ENCODE measurements at places on chromosomes 2 and 18.

DNA sequence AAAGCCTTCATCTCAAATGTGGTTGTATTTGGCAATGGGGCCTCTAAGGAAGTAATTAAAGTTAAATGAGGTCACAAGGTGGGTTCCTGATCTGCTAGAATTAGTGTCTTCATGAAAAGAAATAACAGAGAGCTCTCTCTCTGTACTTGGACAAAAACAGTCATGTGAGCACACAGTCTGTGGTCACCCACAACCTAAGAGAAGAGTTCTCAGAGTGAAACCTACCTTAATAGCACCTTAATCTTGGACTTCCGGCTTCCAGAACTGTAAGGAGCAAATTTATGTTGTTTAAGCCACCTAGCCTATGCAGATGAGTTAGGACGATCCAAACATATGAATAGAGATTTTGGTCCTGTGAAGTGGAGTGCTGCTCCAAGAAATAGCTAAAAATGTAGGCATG is 758.9 kb downstream of the LRRTM4 start:
- DNase-seq = no peak

DNA sequence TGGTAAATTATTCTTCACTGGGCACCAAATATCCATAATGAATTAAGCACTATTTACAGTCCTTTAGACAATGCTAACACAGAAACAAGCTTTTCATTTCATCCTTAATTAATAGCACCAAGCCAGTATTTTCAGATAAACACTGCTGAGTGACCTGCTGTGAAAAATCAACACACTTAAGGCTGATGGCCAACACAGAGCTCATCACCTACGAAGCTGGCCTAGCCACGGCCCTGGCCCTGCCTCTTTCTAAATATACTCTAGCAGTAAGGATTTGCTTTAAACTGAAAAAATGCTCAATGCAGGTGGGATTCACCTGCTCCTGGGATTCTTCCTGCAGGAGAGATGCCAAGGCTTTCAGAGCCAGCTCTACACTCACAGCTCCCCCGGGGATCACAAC is 18.4 kb downstream of the CYB5A start:
- DNase-seq = no peak

DNA sequence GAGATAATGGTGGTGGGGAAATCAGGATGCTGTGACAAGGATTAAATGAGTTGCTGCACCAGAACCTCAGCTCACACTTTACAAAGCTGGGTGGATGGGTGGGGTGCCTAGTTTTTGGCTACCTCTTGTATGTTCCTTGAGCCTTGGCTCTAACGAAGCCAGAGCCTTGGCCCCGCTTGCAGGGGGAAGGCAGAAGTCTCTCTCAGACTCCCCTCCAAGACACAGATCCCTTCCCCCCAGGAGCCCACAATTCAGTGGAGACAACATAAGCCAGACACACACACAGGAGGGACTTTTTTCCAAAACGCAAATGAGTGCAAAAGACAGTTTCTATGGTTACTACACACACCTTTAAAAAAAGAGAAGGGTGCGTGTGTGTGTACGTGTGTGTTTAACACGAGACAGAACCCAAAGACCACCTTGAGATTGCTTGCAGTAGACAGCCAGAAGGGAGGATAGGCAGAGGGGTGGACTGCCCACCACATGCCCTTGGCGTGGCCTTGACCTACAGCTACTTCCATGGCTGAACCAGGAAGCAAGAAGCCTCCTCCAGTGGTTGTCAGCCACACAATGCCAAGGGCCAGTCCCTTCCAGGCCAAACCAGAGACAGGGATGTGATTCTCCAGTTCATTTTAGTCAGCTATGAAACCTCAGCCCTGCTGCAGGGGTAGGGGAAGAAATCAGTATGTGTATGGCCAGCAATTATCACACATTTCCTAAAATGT is 70.3 kb downstream of the BCL2L11 start:
- DNase-seq = no peak

- no peak for DNase-seq
Observed at GRCh38 chr18:961644-962355, 57.1 kb downstream of the ADCYAP1 start.

DNA sequence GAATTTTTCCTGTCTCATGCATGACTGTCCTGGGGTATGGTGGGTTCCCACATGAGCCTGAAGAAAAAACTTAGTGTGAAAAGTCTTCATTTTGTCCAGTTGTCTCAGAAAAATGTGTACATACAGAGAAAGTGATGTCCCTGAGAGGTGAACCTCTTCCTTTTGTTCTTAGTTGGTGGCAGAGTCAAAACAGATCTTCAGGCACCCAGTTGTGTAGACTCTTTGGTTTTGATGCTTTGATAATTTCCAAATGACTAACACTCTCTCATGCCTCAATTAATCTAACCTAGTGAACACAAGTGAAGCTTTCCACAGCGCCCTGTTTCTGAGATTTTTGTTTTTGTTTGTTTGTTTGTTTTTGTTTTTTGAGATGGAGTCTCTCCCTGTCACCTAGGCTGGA is 273.5 kb downstream of the PIK3C3 start:
- DNase-seq = no peak

GRCh38 chr2:208548700-208549099 is 142.1 kb downstream of the PTH2R start:
- no peak for DNase-seq

DNA sequence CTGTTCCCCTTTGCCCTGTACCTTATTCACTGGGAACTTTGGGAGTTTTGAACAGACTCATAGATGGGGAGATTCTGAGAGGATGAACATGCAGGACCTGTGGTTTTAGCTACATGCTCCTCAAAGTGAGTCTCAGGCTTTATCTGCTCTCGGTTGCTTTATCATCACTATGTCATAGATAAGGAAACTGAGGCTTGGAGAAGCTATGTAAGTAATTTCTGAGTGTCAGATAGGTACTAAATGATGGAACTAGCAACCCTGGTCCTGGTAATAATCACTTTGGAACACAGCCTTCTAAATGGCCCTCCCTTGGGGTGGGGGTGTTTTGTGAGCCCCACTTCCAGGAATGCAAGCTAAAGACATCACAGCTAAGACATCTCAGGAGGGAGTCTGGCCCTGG is 186.2 kb upstream of the MEX3C start:
- no peak for DNase-seq

- DNase-seq = no peak
Observed at GRCh38 chr2:68791914-68792313, 57.3 kb downstream of the ARHGAP25 start.

GRCh38 chr2:241511091-241511741 is 2.8 kb upstream of the STK25 start:
- DNase-seq = no peak

DNA sequence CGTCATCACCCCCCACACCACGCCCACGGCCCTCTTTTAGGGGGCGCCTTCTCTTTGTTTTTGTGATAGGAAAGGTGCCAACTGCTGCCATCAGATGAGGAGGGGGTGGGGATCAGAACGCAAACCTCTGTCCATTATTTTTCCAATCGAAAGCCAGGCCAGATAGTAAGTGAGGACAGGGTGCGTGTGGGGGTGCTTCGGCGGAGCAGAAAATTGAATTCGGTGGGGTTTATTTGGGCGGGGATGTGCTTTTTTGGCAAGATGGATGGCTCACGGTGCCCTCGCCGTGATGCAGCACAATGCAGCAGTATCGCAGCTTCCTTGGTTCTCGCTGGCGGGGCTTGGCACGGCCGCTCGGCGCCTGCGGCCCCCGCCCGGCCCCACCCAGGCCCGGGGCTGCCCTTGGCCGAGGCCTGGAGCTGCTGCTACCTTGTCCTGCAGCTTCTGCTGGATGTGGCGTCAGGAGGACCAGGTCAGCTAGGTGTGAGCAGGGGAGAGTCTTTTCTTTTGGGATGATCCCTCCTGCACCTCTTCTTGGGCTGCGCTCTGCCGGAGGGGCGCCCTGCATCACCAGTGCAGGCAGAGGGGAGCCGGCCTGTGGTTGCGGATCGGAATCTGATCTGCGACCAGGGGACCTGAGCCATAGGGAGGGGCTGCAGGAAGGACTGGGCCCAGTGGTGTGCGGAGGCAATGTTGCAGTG is 1.3 kb downstream of the SPTBN1 start:
- DNase-seq = no peak

GRCh38 chr18:21686282-21687105 is 18.1 kb downstream of the ABHD3 start:
- no peak for DNase-seq

DNA sequence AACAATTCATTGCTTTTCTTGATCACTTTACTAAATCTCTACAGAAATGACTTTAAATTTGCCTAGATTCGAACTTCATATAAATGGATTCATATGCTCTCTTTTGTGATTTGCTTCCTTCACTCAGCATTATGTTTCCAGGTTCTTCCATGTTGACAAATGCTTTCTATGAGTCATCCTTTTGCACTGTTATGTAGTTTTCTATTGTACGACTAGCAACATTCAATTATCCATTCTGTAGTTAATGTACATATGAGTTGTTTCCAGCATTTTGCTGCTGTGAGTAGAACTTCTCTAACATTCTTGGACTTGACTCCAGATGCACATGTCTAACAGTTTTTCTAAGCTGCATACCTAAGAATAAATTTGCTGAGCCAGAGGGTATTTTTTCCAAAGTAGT is 66.5 kb upstream of the NEUROD1 start:
- DNase-seq = no peak

DNA sequence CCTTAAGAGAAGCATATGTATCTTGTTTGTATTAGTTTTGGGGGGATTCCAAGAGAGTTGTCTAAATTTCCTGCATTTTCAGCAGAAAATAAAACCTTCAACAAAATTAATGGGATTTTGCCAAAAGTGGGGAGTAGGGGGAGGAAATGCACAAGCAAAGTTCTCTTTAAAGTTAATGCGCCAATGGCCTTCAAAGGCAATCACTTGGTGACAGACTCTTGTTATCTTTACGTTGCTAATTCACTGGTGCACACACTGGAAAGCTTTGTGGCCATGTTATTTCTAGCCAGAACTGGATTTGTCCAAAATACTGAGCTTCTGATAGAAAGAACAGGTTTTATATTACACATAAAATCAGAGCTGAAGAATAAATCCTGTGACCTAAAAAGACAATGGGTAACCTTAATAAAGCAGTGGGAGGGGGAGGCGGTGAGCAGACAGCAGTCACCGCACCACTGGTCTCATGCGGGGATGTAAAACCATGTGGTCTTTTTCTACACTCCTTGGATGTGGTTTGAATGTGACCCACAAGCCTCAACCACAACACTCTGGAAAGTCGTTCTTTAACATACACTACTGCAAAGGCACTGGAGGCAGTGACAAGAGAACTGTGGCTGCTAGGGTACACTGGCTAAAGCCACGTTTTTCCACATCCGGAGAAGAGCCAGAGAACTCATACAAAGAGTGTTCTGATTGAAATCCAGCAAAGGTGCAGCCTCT is 176.9 kb upstream of the SMAD7 start:
- no peak for DNase-seq

- DNase-seq = no peak
Observed at GRCh38 chr2:241224018-241224850, 35.8 kb downstream of the ANO7 start.

GRCh38 chr2:233346930-233347329 is 7.4 kb upstream of the DGKD start:
- DNase-seq = no peak

DNA sequence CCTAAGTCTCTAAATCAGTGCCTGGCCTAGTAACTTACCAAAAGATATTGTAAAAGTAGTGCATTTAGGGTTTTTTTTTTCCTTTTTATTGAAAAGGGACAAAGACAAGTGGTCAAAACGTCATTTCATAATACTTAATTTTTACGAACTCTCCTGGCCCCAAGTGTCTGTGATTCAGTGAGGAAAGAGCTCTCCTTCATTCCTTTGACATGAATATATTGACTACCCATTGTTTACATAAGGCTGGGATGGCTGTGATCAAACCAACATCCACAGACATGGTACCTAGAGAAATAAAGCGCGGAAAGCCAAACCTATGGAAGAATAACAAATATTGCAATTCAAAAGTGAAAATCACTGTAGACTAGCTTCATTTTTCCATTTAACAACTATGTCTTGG is 198.4 kb downstream of the BABAM2 start:
- peak; percentile 55 for DNase-seq

DNA sequence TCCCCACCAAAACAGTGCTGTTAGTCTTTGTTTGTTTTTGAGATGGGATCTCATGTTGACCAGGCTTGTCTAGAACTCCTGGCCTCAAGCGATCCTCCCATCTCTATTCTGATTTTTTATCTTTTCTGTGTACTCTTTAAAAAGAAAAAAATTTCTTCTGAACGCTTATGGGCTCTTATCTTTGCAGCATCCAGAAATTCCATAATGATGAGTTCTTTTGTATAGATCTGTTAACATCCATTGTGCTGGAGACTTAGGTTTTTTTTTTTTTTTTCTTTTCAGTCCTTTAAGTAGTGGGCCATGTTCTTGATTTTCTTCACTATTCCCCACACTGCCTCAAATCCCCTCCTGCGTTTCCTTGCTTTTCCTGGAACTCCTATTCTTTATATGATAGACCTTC is 31.0 kb downstream of the RBBP8 start:
- DNase-seq = no peak

DNA sequence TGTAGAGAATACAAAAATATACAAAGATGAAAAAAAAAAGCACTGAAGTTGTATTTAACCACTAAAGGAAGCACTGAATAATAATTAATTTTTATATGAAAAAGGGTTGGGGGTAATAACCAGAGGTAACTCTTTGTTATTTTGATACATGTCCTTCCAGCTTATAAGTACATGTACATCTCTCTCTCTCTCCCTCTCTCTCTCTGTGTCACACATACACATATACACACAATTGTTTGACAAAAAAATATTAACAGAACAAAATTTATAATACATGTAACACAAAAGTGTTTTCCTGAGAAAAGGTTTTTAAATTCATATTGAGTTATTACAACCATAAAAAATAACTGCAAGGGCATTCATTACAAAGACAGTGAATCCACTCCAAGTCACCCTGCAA is 4.6 kb downstream of the WIPF1 start:
- DNase-seq = no peak

- DNase-seq = no peak
Observed at GRCh38 chr2:30670453-30670852, 136.8 kb downstream of the CAPN13 start.

DNA sequence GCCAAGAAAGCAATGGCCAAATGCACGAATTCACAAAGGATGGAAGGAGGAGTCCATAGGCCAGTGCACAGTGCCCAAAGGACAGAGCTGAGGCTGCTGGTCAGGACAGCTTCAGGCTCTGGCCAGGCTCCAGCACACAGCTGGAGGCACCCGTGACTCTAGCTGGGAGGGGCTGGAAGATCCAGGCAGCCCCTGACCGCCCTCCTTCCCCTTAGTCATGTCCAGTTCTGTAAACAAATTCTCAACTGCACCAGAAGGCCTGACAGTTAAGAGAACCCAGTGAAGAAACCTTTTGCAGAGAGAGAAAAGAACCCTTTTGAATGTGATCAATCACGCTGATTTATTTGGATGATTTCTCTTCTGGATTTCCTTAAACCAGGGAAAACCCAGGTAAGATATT is 7.7 kb upstream of the YWHAQ start:
- DNase-seq = peak; percentile 84

GRCh38 chr18:60722742-60723141 is 350.2 kb upstream of the MC4R start:
- DNase-seq = no peak

GRCh38 chr2:140624200-140624599 is 1506.6 kb downstream of the LRP1B start:
- no peak for DNase-seq

All from skeletal muscle cell (primary cell).